ENCODE measurements at places on chromosomes 1 and 21. TPM values are rescaled to one million over a fixed set of nuclear protein-coding genes. Genes with fewer than 3 reads are reported as not detected.

GRCh38 chr1:109617291-109617801 lies 2.1 kb downstream of the GNAT2 start:
- no peak for DNase-seq

DNA sequence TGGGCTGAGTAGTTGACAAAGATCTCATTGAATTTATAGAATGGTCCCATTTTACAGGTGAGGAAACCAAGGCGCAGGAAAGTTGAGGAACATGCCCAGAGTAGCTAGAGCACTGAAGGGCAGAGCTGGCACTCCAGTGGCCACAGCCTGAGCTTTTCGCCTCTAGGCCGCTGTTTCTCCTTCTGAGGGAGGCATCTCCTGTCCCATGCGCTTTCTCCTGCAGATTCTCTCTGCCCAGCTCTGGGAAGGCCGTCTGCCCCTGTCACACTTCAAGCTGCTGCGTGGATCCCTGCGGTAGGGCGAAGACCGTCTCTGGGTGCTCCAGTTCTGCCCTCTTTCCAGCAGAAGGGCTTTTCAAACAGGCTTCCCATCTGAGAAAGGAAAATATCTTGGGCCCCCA lies 159.9 kb downstream of the ACTL8 start:
- no peak for DNase-seq

DNA sequence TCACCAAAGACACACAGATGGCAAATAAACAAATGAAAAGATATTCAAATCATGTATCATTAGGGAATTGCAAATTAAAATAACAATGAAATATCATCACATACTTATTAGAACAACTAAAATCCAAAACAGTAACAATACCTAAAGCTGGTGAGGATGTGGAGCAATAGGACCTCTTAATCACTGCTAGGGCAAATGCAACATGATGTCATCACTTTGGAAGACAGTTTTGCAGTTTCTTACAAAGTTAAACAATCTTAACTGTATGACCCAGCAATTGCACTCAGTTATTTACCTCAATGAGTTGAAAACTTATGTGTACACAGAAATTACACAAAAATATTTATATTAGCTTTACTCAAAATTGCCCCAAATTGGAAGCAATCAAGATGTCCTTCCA lies 47.3 kb downstream of the SELENOF start:
- DNase-seq, result no peak

Gene PLA2G4A
- total RNA-seq, result 13.8 TPM

Gene TMPRSS15
- total RNA-seq, result not detected

GRCh38 chr1:43549921-43550597 lies 19.4 kb downstream of the PTPRF start:
- peak; percentile 89 for DNase-seq

Gene LMNA
- total RNA-seq, result 574 TPM

Gene RGS1
- total RNA-seq, result 18.0 TPM

Gene PAFAH2
- 16.9 TPM for total RNA-seq

- no peak for DNase-seq
Measured at GRCh38 chr1:193416226-193417024, 230.0 kb upstream of the B3GALT2 start.

- DNase-seq, result peak; percentile 87
Measured at GRCh38 chr1:9437961-9438430, 101.3 kb upstream of the SLC25A33 start.

Gene FCRL2
- not detected for total RNA-seq

Gene SEMA6C
- total RNA-seq, result 19.0 TPM

Gene ZNF683
- total RNA-seq, result not detected

Gene LIN9
- 4.3 TPM for total RNA-seq

Gene KCNJ9
- total RNA-seq, result 0.13 TPM

DNA sequence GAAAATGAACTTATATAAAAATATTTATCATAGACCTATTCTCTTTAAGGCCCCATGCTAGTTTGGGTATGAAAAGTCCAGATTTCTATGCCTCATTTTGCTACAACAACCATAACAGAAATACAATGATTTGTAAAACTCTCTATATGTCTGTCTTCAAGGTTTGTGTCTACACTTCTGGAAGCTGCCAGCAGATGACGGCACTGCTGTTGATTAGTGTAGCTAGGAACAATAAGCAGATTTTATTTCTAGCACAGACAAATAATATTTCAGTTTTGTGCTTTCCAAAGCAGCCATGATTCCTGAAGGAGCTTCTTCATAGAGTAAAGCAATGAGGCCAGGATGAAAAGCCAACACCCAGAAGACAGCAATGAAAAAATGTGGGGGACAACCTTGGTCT lies 779.6 kb upstream of the ADGRL2 start:
- no peak for DNase-seq

GRCh38 chr1:27000817-27001460 lies 7.4 kb downstream of the TRNP1 start:
- DNase-seq, result no peak

Gene SNX27
- total RNA-seq, result 19.8 TPM

- DNase-seq, result no peak
Measured at GRCh38 chr1:38138498-38139233, 92.1 kb upstream of the POU3F1 start.

- DNase-seq, result no peak
Measured at GRCh38 chr1:198272492-198272891, 115.7 kb downstream of the NEK7 start.

Gene C1orf115
- total RNA-seq, result 10.0 TPM

- DNase-seq, result peak; percentile 95
Measured at GRCh38 chr1:201828820-201829774, at the start of gene IPO9. IPO9 (plus strand) TSS chr1:201829157; CDS start chr1:201829210, 53 bp downstream.

GRCh38 chr1:219461981-219462400 lies 150.9 kb downstream of the ZC3H11B start:
- no peak for DNase-seq

Gene NDUFS2
- 112 TPM for total RNA-seq

- DNase-seq, result no peak
Measured at GRCh38 chr1:248114890-248115289, 19.9 kb downstream of the OR2L13 start.

DNA sequence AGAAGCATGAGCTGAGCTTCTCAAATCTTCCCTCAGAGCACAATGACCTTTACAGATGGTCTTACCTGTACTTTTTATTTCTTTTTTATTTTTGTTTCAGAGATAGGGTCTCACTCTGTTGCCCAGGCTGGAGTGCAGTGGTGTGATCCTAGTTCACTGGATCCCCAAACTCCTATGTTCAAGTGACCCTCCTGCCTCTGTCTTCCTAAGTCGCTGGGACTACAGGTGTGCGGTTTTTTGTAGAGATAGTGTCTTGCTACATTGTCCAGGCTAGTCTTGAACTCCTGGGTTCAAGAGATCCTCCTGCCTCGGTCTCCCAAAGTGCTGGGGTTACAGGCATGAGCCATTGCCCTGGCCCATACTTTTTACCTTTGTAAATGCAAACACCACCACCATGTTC lies 56.0 kb upstream of the LPGAT1 start:
- no peak for DNase-seq

DNA sequence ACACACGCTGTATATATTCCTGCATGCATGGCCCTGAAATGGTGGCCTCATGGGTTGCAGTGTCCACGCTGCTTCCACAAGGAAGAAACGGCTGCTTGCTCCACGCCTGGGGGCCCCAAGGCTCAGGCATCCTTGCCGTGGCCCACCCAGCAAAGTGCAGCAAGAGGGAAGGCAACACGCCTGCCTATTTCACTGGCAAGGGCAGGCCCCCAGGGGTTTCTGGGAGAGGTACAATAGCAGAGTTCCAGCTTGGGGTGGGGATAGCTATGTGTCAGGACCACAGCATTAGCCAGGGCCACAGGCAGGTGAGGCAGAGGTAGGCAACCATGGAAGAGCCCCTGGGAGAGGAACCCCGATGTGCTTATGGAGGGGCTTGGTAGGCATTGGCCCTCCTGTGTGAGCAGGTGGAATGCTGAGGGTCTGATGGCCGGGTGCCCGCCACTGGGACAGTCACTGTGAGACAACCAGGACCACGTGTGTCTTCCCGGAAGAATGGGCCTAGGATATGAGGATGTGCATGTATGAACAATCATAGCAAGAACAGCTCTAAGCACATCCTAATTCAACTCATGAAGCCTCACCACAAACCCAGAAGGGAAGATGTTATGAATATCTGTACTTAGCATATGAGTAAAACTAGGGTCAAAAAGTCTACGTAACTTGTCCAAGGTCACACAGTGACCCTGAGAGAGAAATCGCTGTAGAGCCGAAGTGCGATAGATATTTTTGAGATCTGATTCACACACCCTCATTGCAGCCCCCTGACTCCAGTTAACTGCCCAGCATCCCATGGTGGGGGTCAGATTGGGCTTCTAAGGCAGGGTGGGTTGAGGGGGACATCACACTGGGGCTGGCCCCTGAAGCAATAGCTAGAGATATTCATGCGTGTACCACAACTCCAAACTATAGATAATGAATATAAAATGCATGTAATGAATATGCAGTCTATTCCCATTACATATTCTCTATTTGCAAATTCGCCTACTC lies 11.8 kb downstream of the TFF2 start:
- no peak for DNase-seq

Gene PIGK
- total RNA-seq, result 11.3 TPM

DNA sequence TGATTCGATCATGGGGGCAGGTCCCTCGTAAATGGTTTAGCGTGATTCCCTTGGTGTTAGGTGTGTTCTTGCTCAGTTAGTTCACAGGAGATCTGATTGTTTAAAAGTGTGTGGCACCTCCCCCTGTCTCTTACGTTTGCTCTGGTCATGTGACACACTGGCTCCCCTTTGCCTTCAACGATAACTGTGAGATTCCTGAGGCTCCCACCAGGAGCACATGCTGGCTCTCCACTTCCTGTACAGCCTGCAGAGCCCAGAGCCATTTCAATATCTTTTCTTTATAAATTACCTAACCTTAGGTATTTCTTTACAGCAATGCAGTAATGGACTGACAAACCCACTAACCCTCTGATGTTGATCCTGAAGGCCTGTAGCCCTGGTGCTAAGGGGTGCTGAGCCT lies 141.9 kb downstream of the FCRL5 start:
- DNase-seq, result no peak

DNA sequence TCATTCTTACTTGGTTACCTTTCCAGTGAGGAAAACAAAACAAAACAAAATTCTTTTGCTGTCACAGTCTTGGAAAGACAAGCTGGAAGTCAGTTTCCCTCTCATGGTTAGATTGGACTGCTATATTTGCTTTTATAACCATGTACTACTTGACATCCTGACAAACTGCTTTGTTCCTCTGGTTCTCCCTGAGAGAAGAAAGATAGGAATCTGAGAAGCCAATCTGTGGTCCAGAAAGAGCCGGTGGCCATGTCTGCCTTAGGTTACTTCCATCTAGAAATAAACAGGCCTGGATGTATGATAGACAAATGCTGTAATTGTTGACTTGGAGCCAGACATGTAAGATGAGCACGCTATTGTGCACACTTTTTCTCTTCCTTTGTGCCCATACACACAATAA lies 330.0 kb downstream of the BRINP3 start:
- no peak for DNase-seq

Gene KIRREL1
- total RNA-seq, result 17.7 TPM

Gene MAP3K21
- 7.2 TPM for total RNA-seq

- DNase-seq, result no peak
Measured at GRCh38 chr21:33026878-33027400, 1.2 kb downstream of the OLIG2 start.

- no peak for DNase-seq
Measured at GRCh38 chr1:23720256-23720995, 22.8 kb upstream of the ELOA start.

Gene NBPF20
- total RNA-seq, result 3.4 TPM

Gene ZC3H11A
- total RNA-seq, result 153 TPM

DNA sequence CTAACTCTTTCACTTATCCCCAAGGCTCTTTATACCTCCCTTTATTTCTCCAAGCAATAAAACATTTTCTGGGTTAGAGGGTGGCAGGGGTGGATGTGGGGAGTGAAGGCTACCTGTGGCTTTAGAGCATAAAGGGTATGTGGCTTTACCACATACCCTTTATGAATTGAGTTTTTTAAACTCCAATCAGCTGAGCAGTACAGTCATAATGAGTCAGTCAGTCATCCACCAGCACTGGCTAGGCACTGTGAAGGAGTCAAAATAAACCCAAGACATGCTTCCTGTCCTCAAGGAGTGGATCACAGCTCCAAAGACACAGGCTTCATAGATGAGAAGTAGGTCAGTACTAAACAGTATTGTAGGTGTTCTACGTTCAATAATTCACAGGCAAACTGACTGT lies 2.6 kb upstream of the TDRD10 start:
- DNase-seq, result no peak

GRCh38 chr1:48414264-48414663 lies 57.7 kb downstream of the SPATA6 start:
- no peak for DNase-seq

Gene ST7L
- 28.4 TPM for total RNA-seq

Gene ENAH
- total RNA-seq, result 33.5 TPM

GRCh38 chr1:30099587-30100523 lies 623.5 kb downstream of the MATN1 start:
- no peak for DNase-seq

GRCh38 chr1:8154621-8155052 lies 128.5 kb upstream of the ERRFI1 start:
- no peak for DNase-seq

Gene GOLT1A
- total RNA-seq, result not detected

Gene RUNX3
- 13.0 TPM for total RNA-seq

DNA sequence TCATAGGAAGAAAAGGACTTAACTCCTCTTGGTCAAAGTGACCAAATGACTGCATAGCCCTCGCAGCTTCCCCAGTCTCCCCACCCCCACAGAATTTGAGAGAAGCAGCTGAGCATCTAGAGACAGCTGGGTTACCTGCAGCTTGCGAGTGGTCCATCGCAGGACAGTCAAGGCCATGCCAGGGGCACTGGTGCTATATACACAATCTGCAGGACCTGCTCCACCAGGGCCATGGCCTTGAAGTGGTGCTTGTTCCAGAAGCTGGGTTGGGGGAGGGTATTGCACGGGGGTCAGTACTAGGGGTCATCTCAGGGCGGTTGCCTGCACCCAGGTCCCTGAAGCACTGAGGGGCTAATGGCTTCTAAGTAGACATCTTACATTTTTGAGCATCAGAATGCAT lies 10.4 kb downstream of the MRTO4 start:
- no peak for DNase-seq
